NCI-H1105 treated with DMSO at 0.1 percent for 48 hours (cell line): ENCODE measurements at places on chromosomes 12 and 14.

DNA sequence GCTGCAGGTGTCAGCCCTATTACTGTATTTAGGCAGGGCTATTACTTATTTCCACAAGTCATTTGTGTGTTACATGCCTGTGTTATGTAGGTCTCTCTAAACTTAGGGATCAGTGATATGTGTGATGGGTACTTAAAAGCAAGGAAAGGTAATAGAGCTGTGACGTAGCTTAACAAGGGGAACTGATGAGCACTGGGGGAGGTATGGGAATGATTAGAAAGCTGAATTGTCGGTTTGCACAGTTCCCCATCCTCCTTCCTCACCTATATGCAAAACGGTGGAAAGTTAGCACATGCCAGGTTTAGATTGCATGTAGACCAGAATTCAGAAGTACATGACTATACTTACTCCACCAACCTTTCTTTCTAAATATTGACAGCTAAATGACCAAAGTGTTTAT lies 494.3 kb upstream of the GARIN6 start:
- DNase-seq, result no peak

- DNase-seq, result no peak
These were observed 122.1 kb upstream of the PTPRB start for GRCh38 chr12:70759161-70759918.

- DNase-seq, result no peak
These were observed 23.5 kb downstream of the NOC4L start for GRCh38 chr12:132167611-132168310.

DNA sequence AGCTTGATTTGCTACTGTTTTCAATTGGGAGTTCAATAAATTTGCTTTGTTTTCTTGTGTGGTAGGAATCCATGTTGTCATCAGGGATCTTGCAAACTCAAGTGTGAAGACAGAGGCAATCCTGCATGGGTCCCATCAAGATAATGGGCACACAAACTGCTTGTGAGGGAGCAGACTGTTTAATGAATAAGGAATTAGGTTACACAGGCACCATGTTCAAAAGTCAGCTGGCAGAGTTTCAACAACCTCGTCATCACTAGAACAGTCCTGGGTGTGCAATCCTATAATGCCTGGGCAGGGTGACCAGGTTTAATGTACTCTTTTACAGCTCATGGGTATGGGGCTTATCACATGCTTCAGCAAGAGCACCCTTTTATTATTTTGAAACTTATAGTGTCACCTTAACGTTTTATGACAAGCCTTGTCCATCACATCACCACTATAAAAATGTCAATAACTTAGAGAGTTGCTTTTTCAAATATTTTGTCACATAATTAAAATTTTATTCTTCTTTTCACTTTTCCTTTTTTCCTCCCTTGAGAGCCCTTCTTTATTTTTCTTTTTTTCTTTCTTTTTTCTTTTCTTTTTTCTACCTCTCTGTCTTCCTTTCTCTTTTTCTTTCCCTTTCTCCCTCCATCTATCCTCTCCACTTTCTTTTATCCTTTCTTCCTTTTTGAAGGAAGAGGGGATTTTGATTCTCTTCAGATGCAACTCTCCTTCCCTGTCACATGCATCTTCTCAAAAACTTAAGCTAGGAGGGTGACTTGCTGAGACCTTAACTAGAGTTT lies 252.2 kb upstream of the ATP2B1 start:
- peak; percentile 16 for DNase-seq

GRCh38 chr14:90341784-90342183 lies 10.0 kb upstream of the NRDE2 start:
- no peak for DNase-seq
